ENCODE measurements at places on chromosomes 6 and 20. TPM values are rescaled to one million over a fixed set of nuclear protein-coding genes. Genes with fewer than 3 reads are reported as not detected.

GRCh38 chr6:146087386-146087785 is 58.5 kb downstream of the GRM1 start:
- DNase-seq, result no peak

GRCh38 chr6:48177786-48178185 is 66.8 kb upstream of the PTCHD4 start:
- DNase-seq, result no peak

DNA sequence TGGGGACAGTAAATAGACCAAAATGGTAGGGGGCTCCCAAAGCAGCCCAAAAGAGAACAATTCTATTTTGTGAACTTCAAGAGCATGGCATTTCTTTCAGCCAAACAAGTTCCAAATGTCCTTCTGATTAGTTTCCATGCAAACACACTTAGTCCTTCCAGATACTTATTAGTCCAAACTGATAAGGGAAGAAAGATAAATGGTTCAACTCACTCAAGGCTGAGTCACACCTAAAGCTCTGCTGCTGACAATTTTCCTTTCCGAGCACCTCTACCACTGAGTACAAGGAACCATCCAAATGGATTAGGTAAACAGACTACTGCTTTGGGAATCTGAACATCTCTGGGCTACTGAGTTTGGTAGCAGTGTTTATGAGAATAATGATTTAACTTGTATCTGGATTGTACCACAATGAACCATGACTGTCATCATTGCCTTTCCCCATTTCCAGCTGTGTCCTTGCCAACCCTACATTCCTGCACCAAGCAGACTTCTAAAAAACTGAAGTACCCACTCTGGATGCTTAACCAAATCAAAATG is 71.2 kb downstream of the TNFRSF21 start:
- no peak for DNase-seq

- no peak for DNase-seq
Observed at GRCh38 chr6:82013561-82014530, 233.7 kb downstream of the IBTK start.

DNA sequence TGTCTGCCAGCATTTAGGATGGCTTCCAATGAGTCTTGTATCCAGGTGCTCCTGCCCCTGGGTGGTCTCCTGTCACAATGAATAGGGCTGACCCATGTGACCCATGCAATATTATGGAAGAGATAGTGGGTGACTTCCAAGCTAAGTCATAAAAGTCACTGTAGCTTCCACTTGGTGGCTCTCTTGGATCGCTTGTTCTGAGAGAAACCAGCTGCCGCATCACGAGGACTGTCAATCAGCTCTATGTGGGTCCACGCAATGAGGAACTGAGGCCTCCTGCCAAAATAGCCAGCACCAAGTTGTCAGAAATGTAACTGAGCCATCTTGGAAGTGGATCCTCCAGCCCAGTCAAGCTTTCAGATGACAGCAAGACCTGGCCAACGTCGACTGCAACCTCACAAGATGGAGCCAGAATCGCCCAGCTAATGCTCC is 14.9 kb upstream of the MATN4 start:
- DNase-seq, result no peak

DNA sequence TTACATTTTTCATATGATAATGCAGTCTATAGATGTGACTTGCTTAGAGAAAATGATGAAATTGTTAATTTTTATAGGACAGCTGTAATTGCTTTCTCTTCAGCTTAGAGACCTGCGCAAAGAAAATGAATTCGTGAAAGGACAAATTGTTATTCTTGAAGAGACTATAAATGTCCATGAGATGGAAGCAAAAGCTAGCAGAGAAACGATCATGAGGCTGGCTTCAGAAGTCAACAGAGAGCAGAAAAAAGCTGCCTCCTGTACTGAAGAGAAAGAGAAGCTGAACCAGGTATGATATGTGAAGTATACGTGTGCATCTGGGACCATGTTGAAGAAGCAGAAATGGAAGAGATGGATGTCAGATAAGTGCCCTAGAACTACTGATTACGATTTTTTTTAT is 54.4 kb downstream of the CCDC170 start:
- DNase-seq, result no peak

DNA sequence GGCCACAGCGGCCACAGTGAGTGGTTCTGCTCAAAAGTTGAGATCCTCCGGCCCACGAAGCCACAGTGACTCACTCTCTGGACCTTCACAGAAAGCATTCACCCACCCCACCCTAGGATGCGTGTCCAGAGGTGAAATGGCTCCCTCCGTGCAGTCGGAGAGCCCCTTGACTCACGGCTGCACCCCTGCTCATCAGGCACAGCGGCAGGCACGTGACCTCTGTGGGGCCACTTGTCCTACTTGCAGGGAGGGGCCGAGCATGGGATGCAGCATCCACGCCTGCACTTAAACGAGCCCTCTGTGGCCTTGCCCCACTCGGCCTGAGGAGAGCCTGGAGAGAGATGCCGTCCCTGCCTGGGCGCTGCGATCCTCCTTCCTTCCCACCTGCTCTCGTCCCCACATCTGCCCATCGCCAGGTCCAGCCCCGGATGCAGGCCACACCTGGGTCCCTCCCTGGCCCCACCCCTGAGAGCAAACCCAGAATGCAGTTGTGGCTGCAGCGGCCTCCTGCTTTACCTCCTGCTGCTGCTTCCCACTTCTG is 28.7 kb downstream of the NTSR1 start:
- DNase-seq, result no peak

- no peak for DNase-seq
Observed at GRCh38 chr6:40426346-40427066, 160.7 kb downstream of the LRFN2 start.

DNA sequence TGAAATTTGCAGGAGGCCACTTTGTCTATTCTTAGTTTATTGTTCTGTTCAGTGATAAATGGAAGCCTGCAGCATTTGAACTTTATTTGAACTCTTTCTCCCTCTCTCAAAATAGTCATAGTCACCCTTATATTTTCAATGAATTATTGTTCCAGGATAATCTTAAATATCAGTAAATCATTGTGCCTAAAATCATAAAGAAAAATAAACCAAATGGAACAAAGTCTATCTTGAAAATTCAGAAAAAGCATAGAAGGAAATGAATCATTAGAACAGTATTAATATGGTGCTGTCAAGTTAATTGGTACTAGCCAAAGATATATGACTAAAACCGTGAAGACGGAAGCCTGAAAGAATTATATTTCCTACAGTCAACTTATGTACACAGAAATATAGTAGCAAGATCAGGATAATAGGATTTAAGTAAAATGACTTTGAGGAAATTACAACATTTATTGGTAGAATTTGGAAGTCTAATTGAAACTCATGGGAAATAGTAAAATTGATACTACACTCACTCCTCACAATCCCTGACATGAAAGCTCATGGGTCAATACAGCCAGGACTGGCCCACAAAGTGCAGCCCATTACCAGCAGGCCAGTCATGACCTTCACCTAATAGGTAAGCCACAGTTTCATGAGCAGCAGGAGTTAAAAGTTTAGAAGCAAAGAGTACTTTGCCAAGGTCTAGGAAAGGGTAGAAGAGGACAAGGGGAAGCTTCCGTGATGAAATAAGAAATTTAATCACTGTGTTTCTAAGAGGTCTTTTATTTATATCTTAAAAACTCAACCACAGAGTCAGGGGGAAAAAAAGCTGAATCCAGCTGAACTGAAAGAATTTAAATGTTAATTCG is 119.9 kb upstream of the ENPP5 start:
- DNase-seq, result no peak

DNA sequence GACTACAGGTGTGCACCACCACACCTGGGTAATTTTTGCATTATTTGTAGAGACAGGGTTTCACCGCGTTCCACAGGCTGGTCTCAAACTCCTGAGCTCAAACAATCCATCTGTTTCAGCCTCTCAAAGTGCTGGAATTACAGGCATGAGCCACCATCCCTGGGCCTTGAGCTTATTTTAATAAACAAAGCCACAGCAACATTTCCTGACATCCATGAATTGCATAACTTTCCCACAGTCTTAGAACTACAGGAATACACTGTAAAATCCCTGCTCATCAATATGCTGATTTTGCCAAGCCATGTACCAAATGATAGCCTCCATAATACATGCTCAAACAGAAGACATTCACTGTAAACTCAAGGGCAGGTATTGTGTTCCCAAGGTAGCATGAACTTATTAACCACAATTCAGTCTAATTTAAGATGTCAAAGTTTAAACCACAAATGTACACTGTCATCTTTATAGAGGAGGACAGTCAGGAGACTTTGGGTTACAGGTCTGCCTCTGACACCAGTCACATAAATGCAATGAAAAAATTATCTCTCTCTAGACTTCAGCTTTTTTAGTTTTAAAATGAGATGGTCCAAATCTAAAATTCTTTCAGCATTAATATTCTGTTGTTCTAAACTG is 40.0 kb downstream of the NUDT3 start:
- no peak for DNase-seq

GRCh38 chr6:109221543-109222195 is 126.4 kb downstream of the CEP57L1 start:
- no peak for DNase-seq

- DNase-seq, result no peak
Observed at GRCh38 chr6:73062837-73063236, 162.5 kb downstream of the KHDC1L start.

DNA sequence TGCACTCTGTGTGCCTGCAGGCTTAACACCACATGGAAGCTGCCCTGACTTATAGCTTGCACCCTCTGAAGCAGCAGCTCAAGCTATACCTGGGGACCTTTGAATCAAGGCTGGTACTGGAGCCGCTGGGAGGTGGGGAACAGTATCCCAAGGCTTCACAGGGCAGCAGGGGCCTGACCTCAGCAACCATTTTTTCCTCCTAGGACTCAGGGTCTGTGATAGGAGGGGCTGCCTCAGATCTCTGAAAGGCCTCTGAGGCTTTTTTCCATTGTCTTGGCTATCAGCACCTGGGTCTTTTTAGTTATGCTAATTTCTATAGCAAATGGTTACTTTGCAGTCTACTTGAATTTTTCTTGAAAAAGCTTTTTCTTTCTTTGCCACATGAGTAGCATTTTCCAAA is 80.2 kb upstream of the OPRM1 start:
- DNase-seq, result no peak

GRCh38 chr6:98056955-98057354 is 773.9 kb upstream of the MMS22L start:
- no peak for DNase-seq

Gene SUN5
- total RNA-seq, result not detected

Gene FAM50B
- total RNA-seq, result 9.1 TPM

Gene IER3
- total RNA-seq, result 190 TPM

Gene DDO
- not detected for total RNA-seq

Gene SLC44A4
- total RNA-seq, result 0.18 TPM

Gene PHACTR1
- 0.05 TPM for total RNA-seq

Gene FAM83D
- 15.4 TPM for total RNA-seq

Gene PHF3
- total RNA-seq, result 44.6 TPM

Gene USP49
- total RNA-seq, result 6.1 TPM
